ENCODE measurements at places on chromosomes 2 and 18. TPM values are rescaled to one million over a fixed set of nuclear protein-coding genes. Genes with fewer than 3 reads are reported as not detected.

QPCT gene
- 65.8 TPM for total RNA-seq

C2orf78 gene
- not detected for total RNA-seq

TRAK2 gene
- 46.8 TPM for total RNA-seq

DNA sequence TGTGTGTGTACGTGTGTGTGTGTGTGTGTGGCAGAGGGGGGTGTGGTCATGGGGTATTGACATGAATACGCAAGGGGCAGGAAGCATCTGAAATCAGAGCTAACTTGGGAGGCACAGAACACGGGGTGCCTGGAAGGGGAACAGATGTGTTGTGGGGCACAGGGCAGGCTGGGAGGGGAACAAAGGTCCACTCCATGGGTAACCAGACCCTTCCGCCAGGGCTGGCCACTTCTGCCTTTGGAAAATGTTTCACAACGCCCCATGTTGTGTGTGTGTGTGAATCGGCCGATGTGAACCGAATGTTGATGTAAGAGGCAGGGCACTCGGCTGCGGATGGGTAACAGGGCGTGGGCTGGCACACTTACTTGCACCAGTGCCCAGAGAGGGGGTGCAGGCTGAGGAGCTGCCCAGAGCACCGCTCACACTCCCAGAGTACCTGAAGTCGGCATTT is at the start of gene SLC11A1:
SLC11A1 (plus strand) TSS at position 358 of the 451 bp plus-strand sequence. CDS start 96 bp downstream, outside the sequence.
- H3K27ac ChIP-seq = peak within 1 kb of the TSS; percentile 47
- DNase-seq = peak; percentile 87
- peak within 1 kb of the TSS; percentile 30 for H3K4me3 ChIP-seq
- H3K27me3 ChIP-seq = no peaks in the 10 kb centered on the region
- H3K4me1 ChIP-seq = no peaks in the 10 kb centered on the region

- peak; percentile 76 for DNase-seq
- no peak overlapping the region for H3K27ac ChIP-seq
- H3K27me3 ChIP-seq = peaks cover 7% of the 10 kb centered on the region
Measured at GRCh38 chr2:102848366-102848839, 86.6 kb downstream of the TMEM182 start.

GRCh38 chr2:186575302-186575701 is 14.6 kb upstream of the ITGAV start:
- peaks cover 6% of the 10 kb centered on the region for H3K4me1 ChIP-seq
- no peak overlapping the region for H3K27ac ChIP-seq
- no peak overlapping the region for H3K4me3 ChIP-seq
- no peaks in the 10 kb centered on the region for H3K27me3 ChIP-seq
- DNase-seq = no peak

- H3K4me3 ChIP-seq = peak overlapping the region; percentile 81
- peak; percentile 76 for DNase-seq
- peak overlapping the region; percentile 90 for H3K27ac ChIP-seq
- peaks cover 42% of the 10 kb centered on the region for H3K4me1 ChIP-seq
Measured at GRCh38 chr2:158967731-158968395, 577 bp upstream of the TANC1 start.

GRCh38 chr2:241609859-241610793 is 26.8 kb downstream of the THAP4 start:
- peak overlapping the region; percentile 84 for H3K27ac ChIP-seq
- H3K36me3 ChIP-seq = peaks cover 10% of the 10 kb centered on the region
- peak overlapping the region; percentile 66 for H3K4me3 ChIP-seq
- DNase-seq = peak; percentile 93
- H3K27me3 ChIP-seq = no peaks in the 10 kb centered on the region
- H3K4me1 ChIP-seq = no peaks in the 10 kb centered on the region

GRCh38 chr18:50310080-50310479 is 22.6 kb upstream of the CXXC1 start:
- no peak for DNase-seq
- no peaks in the 10 kb centered on the region for H3K36me3 ChIP-seq
- H3K27me3 ChIP-seq = no peaks in the 10 kb centered on the region
- H3K27ac ChIP-seq = no peak overlapping the region

DNA sequence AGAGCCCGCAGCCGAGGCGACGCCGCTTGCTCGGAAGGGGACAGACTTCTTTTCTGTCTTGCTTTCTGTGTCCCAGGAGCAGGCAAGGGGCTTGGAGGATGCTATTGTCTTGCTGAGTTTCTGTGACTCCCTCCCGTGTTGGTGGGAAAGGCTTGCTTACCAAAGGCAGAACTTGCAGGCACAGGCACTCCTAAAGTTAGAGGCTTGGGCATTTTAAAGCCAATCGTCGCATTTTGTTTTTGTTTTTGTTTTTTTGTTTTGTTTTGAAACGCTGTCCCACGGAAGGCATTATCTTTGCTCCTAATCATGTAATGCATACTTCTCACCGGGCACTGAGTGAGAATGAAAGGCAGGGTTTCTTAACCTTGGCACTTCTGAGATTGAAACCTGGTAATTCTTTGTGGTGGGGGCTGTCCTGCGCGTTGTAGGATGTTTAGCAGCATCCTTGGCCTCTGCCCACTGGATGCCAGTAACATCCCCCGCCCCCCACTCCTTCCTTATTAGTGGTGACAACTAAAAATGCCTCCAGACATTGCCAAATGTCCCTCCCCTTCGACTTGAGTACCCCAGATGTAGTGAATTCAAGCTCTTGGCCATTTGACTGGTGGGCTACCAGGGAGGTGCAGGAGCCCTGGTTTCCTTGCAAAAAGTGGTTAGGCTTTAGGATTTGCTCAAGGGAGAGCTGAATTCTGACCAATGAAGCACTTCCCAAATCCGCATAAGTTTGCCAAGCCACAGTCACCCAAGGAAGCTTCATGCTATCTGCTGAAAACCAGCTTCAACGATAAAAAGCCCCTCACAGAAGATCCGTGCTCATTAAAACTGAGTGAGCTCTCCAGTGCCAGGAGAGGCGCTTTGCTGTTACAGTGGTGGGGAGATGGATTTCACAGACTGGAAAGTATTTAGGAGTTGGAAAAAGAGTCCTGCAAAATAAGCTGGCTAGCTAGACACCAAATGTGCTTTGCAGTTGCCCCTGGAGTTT is 1.2 kb downstream of the ANTXR1 start:
- H3K4me1 ChIP-seq = peaks cover 59% of the 10 kb centered on the region
- peak overlapping the region; percentile 71 for H3K4me3 ChIP-seq
- DNase-seq = no peak
- no peaks in the 10 kb centered on the region for H3K27me3 ChIP-seq

- H3K4me3 ChIP-seq = no peak overlapping the region
- no peaks in the 10 kb centered on the region for H3K27me3 ChIP-seq
- no peaks in the 10 kb centered on the region for H3K36me3 ChIP-seq
- H3K27ac ChIP-seq = no peak overlapping the region
- DNase-seq = no peak
Measured at GRCh38 chr2:32168513-32168912, 2.8 kb downstream of the SLC30A6 start.

DNA sequence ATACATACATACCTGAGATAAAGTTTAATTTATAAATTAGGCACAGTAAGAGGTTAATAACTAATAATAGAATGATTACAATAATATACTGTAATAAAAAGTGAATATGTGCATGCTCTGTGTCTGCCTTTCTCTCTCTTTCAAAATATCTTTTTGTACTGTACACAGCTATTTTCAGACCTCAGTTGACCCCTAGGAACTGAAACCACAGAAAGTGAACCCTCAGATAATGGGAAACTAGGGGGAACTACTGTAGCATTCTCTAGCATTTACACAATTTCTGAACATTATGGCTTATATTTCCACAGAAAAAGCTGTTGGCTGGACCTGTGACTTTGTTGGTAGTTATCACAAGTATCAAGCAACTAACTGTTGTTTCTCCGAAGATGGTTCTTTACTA is 25.9 kb downstream of the WDR75 start:
- no peak overlapping the region for H3K4me3 ChIP-seq
- no peaks in the 10 kb centered on the region for H3K4me1 ChIP-seq
- no peaks in the 10 kb centered on the region for H3K27me3 ChIP-seq
- DNase-seq = no peak

GRCh38 chr2:125543968-125544514 is 1111.9 kb upstream of the GYPC start:
- H3K4me3 ChIP-seq = no peak overlapping the region
- H3K4me1 ChIP-seq = no peaks in the 10 kb centered on the region
- DNase-seq = no peak
- H3K36me3 ChIP-seq = no peaks in the 10 kb centered on the region
